Ascending aorta (tissue), 2 donors: ENCODE measurements at places on chromosomes 13 and 19. TPM values are rescaled to one million over a fixed set of nuclear protein-coding genes. Genes with fewer than 3 reads are reported as not detected.

GRCh38 chr13:42977219-42977659 lies 14.8 kb downstream of the EPSTI1 start:
- no peak for DNase-seq

DNA sequence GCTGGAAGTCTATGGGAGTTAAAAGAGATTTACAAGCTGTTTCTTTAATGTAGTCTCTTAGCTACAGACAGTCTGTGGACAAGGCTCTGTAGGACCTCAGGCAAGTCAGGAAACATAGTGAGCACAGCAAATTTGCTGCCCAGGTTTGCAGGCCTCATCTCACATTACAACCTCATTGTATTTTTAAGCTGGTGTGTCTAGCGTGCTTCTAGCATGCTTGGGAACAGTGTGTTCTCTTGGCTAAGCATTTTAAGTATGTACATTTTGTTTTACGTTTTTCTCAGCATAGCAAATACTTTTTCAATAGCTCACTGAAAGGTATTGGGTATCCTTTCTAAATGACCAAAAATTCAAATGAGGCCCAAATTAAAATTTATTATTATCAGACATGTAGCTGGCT lies 113.2 kb downstream of the STARD13 start:
- DNase-seq: no peak

- no peak for DNase-seq
Measured at GRCh38 chr13:43300865-43301264, 277.5 kb downstream of the DNAJC15 start.

DNA sequence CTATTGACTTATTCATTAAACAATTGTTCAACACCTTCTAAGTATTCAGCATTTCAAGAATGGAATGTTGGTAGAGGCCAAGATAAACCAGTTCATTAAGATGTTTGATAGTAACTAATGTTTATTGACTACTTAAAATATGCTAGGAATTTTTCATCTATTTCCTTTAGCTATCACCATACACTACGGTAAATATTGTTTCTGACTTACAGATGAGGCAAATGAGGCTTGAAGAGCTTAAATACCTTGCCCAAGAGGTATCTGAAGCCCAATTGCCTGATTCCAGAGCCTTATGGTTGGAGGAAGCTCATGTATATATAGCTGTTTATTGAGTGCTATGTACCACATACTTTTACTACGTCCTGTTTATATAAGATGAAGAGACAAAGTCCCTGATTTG lies 286.2 kb downstream of the NDFIP2 start:
- no peak for DNase-seq

GRCh38 chr13:82356667-82357410 lies 1525.4 kb downstream of the SLITRK1 start:
- no peak for DNase-seq

- DNase-seq: no peak
Measured at GRCh38 chr13:105105471-105105870, 1430.0 kb downstream of the EFNB2 start.

GRCh38 chr13:67330149-67330548 lies 100.0 kb upstream of the PCDH9 start:
- no peak for DNase-seq

DNA sequence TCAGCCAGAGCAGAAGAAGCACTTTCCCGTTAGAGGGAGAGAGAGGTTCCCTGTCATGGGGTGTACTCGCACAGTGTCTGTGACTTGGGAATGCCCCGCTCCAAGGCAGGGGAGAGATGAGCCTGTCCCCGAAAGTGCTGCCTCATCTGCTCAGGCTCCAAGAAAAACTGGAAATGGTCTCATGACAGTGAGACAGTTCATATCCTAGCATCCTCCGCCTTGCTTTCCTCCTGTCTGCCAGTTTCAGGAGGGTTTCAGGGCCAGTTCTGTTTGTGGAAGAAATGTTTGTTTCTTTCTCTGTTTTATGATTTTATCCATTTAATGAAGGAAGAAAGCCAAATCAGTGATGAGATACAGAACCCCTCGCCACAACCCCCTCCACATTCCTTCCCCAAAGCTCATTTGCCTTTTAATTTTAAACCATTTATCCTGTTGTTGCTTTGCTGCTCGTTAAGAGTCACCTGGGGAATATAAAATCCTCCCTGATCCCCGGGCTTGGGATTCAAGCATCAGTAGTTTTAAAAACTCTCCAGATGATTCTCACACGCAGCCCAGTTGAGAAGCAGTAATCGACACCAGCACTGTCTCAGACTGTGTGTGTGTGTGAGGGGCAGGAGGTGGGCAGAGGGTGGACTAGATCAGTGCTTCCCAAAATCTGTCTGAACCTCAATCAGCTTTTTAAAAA lies 144.6 kb upstream of the UBL3 start:
- no peak for DNase-seq

FGF22 gene
- not detected for total RNA-seq
